ENCODE measurements at places on chromosomes 16 and 17.

GRCh38 chr16:49581630-49582298, 208.2 kb downstream of the C16orf78 start:
- no peak for DNase-seq

DNA sequence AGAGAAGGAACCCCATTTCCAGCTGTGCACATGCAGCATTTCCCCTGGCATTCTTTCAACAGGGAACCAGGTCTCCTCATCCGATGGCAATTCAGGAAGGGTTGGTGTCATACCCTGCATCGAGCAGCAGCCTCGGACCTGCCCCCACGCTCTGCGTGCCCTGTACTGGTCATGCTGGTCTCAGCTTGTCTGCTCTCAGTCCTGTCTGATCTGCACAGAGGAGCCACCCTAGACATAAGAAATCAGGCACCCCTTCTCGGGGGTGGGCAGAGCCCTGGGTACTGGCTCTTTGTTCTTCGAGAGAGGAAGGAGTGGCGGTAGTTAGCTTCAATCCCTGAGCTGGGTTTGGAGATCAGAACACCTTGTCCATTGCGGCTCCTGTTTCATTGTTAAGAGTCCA, 162.0 kb upstream of the RPH3AL start:
- DNase-seq = no peak

DNA sequence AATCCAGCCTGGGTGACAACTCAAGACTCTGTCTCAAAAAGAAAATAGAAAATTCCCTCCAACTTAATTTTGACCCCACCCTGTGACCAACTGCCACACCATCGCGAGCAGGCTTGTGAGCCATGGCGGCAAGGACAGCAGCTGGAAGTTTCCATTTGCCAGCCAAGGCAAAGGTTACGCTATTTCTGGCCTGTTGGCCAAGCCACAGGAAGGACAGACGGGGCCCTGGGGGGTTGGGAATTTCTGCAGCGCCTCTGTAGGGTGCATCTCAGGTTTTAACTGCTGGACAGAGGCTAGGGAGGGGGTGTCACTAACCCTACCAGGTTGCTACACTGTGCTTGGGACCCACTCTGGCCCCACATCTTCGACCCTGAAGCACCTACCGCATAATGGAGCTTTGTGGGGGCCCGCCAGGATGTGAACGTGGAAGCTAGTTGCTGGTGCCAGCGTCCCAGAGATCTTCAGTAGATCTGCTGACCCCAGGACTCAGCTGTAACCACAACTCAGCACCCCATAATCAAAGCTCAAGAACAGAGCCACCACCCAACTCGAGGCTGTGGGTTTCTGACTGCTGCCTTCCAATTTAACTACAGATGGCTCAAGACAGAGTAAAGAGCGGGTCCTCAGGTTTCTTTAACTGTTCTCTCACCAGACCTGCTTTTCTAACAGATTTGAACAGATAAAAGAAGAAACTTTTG, 10.9 kb downstream of the KIFC3 start:
- no peak for DNase-seq

DNA sequence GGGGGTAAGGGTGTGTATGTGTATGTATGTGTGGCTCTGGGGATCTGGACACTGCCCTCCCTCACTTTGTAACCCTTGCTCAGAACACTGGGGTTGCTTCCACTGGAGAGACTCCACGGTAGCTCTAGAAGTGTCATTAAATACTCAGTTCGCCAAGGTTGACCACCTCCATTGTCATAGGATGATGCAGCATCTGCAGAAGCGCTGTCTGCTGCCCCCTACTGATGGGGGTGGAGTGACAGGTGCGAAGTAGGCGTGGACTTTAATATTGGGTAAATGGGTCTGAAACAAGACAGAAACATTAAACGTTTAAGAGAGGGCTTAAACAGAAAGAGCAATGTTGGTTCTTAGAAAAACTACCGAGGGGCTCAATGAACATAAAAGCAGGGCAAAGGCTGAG, 35.5 kb upstream of the STAC2 start:
- no peak for DNase-seq

DNA sequence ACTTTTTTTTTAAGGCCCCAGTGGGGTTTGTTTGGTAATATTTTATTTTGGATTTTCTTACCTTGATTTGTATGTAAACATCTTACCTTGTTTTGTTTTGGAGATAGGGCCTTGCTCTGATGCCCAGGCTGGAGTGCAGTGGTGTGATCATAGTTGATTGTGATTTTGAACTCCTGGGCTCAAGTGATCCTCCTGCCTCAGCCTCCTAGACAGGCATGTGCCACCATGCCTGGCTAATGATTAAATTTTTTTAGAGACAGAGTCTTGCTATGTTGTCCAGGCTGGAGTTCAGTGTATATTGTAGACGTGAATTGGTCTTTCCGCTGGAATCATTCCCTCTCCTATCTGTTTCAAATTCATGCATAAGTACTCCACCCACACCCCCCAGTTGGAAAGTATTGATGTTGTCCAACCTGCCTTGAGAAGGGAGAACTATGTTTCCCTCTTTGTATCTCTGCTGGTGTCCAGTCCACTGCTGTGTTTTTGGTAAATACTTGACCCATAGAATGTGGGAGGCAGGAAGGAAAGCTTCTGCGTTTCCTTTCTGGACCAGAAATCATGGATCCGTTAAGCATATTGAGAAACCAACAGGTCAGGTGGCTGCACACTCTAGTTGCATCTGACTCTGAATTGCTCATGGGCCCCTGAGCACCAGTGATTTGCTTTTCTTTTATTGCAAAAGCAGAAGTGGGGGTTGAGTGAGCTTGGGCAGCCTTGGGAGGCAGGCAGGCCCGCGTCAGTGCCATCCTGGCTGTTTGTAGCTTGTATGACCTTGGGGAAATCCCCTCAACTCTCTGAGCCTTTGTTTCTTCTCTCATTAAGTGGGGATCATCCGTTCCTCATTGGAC, 25.0 kb downstream of the RMI2 start:
- no peak for DNase-seq

GRCh38 chr17:73191443-73192205, 1.2 kb upstream of the COG1 start:
- peak; percentile 69 for DNase-seq

DNA sequence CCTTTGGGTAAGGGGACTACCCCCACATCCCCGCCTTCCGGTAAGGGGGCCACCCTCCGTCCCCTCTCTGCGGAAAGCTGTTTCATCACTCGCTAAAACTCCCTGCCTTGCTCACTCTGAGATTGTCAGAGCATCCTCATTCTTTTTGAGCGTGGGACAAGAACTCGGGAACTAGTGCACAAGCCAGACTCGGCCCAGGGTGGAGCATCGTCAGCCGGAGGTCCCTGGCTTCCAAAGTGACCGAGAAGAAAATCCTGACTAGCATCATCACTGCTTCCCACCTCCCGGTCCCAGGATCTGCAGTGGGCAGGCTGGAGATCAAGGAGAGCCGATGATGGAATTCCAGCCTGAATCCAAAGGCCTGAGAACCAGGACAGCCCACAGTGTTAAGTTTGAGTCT, 380.3 kb downstream of the SEC14L1 start:
- no peak for DNase-seq

DNA sequence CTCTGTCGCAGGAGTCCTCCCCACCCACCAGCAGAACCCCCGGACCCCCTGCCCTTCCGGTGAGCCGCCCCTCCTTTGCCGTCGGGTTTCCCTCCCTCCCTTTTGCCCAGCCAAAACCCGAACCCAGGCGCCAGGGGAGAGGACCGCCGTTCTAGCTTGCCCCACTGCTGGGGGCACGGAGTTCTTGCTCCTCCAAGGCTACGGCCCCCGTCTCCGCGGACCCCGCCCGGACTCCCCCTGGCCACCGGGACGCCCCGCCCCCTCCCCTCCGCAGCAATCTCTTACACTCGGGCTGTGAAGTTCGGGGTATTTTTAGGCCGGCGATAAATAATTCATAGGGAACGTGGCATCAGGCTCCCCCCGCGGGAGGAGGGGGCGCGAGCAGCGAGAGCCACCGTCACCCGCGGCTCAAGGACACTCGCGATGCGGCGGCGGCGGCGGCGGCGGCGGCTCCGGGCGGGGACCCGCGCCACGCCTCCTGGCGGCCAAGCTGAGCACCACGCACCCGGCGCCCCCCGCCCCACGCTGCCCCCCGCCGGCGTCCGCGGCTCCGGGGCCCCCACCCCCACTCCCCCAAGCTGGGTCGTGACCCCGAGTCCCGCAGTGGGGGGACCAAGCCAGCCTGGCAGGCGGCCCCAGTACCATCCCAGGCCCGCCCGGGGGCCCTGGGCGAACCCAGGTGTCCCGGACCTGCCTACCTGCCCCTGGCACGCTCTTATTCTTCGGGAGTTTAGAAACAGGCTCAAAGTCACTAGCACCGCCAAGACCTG, at the start of gene GRIN2C:
Gene GRIN2C (minus strand): TSS at position 427 of the 770 bp plus-strand sequence. CDS start 4,793 bp downstream, outside the sequence.
- DNase-seq = no peak

GRCh38 chr16:67481561-67482232, 740 bp upstream of the ATP6V0D1 start:
- DNase-seq = no peak

DNA sequence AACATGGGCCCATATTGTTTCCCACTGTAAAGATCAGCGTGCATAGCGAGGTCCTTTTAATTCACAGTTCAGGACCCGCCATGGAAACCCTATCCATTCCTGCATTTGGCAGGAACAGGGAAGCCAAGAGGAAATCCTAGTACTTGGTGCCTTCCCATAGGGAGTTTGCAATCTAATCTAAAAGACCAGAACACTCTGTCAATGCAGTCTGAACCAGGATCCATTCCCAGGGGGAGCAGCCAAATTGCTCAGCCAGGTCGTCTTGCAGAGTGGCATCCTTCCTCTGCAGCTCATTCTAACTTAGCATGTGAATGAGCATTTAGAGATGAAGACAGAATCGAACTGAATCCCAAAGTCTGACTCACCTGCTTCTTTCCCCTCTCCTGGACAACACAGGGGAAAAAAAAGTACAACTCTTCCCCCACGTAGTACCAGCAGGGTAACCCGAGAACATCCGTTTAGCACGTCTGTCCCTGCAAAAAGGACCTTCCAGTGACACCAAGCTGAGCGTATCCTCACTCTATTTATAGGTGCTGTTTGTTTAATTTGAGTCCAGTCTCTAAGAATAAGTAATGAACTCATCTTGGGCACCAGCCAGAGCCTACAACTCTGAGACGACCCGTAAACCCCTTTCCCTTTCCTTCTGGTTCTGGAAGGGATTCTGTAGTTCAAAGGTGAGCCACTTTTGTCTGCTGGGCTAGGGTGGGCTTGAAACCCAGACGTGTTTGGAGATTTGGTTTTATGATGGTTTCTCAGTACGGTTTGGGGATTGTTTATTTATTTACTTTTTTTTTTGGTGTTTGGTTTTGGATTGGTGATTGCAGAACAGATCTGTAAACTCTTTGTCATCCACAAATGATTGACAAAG, 74.5 kb downstream of the ERCC4 start:
- no peak for DNase-seq

DNA sequence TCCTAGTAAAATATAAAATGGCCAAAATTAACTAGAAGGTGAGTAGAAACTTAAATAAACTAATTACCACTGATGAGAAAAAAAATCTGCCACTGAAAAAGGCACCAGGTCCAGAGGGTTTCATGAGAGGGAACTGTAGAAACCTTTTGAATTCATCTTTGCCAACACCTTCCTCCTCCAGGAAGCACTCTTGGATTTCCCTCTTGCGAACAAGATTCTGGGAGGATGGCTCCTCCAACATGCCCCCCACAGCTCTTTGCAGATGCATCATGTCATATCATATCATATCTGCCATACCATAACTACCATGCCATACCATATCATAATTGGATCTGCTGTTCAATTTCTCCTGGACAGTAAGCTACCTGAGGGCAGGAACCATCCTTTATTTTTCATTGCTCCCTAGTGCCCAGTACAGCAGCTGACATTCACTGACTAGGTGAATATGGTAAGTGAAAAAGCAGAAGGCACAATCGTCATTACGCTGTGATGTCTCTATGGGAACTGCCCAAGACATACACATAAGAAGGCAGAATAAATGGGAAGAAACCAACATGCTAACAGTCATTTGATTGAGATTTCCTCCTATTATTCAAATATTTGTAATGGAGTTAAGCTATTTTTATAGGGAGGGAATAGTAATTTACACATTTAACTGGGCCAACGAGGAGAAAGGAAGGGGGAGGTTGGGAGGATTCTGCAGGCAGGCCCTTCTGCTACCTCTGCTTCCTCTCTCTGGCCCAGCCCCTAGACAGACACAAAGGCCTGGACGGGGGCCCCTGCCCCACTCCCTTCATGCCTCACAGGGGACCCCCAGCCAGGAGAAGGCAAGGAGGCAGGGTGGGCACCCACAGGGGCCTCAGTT, 110.1 kb upstream of the SMURF2 start:
- DNase-seq = no peak

DNA sequence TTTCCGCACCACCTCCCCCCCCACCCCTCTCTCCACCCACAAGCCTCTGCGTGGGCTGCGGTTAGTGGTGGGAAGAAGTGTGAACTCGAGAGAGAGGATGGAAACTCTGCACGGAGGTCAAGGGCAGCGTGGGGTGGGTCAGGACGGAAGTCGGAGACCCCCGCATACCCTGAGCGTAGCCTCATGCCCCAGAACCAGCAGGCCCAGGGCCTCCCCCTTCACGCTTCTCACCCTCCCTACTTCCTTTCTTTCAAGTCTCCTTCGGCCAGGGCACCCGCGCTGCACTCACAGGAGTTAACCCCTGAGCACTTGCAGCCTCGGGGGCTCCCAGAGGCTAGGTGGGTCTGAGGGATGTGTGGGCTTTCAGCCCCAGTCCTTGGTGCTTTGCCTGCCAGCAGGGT, 9.2 kb downstream of the TBKBP1 start:
- no peak for DNase-seq

GRCh38 chr16:56355786-56356275, 69.5 kb downstream of the AMFR start:
- DNase-seq = no peak

DNA sequence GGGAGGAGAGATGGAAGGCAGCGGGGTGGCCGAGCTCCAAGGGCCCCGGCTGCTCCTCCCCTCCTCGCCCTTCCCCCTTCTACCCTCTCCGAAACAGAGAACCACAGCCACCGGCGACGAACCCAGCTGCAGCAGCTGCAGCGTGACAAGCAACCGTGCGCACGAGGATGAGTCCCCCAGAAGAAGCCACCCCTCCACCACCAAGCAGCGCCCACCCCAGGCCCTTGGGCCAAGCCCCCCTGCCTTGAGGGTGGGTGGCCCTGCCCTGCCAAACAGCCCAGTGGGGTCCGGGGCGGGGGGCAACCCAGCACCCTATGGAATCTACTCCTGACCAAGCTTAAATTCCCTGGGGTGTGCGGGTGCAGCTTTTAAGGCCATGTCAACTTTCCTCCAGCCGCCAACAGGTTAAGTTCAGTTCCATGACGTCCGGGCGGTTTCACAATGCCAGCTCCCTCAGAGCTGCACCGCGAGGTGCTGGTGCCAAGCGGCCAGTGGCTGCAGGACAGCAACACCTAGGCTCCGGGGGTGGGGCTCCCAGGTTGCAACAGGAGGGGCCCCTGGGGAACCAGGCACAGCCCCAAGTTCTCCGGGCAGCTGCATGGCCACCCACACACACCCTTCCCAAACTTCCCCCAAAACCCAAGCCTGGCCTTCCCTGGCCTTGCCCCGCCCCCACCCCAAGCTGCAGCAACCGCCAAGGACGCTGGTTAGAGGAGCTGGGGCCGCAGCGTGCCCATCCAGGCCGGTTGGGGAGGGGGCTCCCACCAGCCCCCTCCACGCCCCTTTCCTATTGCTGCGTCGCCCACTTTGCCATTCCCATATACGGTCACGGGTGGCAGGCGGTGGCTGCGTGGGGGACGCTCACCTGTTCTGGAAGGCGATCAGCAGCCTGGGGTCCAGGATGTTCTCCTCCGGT, 2.0 kb downstream of the CBX4 start:
- peak; percentile 54 for DNase-seq
